ENCODE measurements at places on chromosomes 2 and 18. TPM values are rescaled to one million over a fixed set of nuclear protein-coding genes. Genes with fewer than 3 reads are reported as not detected.

ERBB4 gene
- total RNA-seq = not detected

FBXO15 gene
- 2.1 TPM for total RNA-seq

FSHR gene
- total RNA-seq = not detected

SERPINB7 gene
- total RNA-seq = not detected

MALL gene
- not detected for total RNA-seq

TANC1 gene
- total RNA-seq = 0.92 TPM

GRCh38 chr2:100248044-100248330 lies 74.3 kb downstream of the LONRF2 start:
- DNase-seq = no peak

GRCh38 chr2:64823794-64824193 lies 165.4 kb upstream of the SLC1A4 start:
- no peak for DNase-seq

DNA sequence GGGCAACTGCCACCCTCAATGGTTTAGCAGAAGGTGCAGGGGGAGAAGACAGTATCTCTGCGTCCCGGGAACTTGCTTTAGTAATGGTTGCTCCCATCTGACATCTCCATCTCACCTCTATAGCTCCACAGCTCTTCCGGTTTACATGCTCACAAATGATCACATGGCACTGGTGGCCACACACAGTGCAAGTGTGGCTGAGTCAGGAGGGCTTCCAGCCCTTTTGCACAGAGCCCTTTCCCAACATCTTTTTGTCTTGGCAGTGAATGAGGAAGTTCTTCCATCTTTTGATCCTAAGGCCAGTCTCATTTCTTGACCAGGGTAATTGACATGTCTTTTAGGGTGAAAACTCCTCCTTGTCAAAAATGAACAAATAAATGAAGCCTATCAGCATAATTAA lies 347.7 kb downstream of the LPIN1 start:
- no peak for DNase-seq

DNA sequence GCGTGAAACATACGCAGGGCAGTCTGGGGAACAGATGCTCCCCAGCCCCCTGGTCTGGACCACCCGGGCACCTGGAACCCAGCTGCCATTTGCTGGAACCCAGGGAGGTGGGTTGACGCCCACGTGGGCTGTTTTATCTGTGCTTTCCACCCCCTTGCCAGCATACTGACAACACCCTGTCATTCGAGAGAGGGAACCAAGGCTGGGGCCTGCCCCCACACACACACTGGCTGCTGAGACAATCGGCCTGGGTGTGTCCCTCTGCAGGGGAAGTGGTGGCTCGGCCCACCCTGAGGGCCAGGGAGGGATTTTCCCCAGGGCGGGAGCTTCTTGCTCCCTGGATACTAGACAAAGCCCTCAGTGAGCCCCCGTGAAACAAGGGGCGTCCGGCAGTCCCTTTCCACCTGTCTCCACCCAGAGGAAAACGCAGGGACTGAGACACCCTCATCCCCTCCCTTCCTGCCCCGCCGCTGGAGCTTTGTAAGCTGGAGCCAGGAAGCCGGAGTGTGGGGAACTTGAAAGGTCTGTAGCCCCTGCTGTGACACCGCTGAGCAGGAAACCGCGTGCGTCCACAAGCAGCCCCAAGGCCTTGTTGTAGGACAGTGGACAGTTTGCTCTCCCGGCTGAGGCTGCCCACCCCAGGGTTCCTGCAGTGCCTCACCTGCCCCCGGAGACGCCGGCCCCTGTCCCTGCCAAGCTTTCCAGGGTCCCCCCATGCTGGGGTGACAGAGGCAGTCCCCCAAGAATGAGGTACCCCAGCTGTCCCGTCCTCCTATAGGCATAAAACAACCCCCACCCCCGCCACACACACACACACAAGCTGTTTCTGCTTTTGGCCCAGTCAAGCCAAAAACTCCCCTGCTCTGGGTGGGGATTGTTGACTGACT lies 14.1 kb upstream of the KLF11 start:
- DNase-seq = peak; percentile 86

GRCh38 chr2:48075631-48076030 lies 169.3 kb upstream of the FBXO11 start:
- no peak for DNase-seq

- DNase-seq = no peak
These were observed 108.4 kb upstream of the RMDN2 start for GRCh38 chr2:37816686-37817085.

DNA sequence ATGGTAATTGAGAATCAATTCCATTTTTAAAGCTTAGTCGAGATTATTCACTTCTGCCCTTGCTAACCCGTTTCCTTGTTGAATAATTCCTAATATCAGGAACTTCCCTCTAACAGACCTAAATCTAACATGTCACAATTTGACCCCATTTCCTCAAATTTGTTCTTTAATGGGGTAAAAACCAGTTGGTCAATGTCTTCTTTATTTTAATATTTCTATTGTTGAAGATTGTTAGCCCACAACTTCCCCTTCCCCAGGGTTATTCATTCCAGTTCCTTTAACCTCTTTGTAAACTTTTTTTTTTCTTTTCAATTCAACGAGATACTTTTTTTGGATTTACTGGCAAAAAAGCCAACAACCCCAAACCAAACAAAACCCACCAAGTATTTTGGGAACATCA lies 7.3 kb downstream of the TNFRSF11A start:
- DNase-seq = no peak

GRCh38 chr2:238163481-238164198 lies 4.9 kb downstream of the ERFE start:
- DNase-seq = no peak

DNA sequence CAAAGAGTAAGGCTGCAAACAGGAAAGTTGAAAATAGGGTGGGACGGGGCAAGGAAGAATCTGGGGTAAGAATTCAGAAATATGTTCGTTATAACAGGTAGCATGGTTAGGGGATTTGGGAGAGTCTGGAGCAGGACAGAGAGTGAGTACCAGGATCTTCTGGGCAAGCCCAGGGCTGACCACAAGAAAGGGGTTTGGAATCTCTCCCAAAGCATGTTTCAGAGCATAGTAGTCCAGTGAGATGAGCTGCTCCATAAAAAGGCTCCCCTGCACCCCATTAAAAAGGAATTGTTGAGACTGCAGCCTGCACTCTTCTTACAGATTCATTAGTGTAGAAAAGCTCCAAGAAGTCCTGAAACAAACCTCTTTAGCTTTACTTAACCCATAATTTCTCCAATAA lies 291.1 kb downstream of the MTX2 start:
- DNase-seq = no peak

GRCh38 chr18:50282521-50283335 lies 1.4 kb upstream of the MBD1 start:
- DNase-seq = no peak

- DNase-seq = no peak
These were observed 27.1 kb upstream of the KLF11 start for GRCh38 chr2:10016001-10016801.

DNA sequence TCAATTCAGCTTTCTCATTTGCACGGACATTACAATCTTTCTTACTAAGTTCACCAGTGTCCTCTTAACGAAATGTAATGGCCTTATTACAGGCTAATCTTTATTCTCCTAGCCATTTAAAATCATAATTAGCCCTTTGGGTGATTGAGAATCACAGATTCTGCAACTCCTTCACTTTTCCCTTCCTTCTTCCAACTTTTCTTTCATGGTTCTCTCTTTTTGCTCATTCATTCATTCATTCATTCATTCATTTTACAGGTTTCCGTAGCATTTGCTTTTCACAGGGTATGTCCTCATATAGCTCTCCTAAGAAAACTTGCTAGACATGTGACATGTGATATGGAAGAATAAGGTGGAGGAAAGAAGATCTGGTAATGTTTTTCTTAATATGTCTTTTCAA lies 16.0 kb downstream of the TBR1 start:
- no peak for DNase-seq

DNA sequence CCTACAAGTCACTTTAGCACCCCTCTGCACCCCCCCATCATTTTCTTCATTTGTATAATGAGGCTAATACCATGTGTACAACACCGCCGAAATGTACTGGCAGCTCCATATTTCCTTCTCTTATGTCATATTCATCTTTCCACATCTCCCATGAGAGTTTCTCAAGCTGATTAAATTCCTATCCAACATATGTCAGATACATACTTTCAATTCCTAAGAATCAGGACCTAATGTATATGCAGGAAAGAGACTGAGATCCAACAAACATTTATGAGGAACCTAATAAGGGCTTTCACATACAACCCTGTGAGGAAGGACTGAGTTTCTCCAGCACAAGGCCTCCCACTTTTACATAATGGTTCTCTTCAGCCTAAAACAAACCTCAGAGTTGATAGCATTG lies 41.9 kb downstream of the PRKD3 start:
- DNase-seq = no peak
